Activated CD8-positive, alpha-beta memory T cell treated with anti-CD3 and anti-CD28 coated beads for 48 hours (primary cell): ENCODE measurements at places on chromosomes 3 and 15.

GRCh38 chr3:126208606-126209256, 28.3 kb upstream of the ALDH1L1 start:
- no peak for DNase-seq

DNA sequence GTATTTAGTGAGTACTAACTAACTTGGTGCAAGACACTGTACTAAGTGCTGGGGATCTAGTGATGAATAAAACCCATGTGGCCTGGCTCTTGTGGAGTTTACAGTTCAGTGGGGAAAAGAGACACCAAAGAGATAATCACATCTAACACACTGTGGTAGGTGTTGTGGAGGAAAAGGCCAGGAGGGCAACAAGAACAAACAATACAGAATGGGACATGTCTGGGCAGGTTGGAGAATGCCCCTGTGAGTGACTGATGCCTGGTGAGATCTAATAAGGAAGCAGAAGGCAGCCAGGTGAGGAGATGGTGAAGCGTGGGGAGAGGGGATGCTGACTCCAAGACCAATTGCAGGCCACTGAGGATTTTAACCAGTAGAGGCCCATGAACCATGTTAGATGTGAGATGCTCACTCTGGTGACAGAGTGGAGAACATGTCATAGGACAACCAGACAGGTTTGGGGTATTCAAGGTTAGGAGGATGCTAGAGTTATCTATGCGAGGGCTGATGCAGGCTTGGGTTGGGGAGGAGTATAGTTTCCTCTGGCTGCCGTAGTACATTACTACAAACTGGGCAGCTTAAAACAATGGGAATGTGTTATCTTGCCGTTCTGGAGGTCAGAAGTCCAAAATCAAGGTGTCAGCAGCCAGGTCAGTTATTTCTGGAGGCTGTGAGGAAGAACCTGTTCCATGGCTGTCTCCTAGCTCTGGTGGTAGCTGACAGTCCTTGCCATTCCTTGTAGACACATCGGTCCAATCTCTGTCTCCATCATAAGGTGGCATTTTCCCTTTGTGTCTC, 81.4 kb downstream of the ARNT2 start:
- no peak for DNase-seq

- no peak for DNase-seq
Measured at GRCh38 chr3:172869784-172870518, 119.4 kb downstream of the ECT2 start.

- no peak for DNase-seq
Measured at GRCh38 chr3:197339841-197340520, 41.6 kb upstream of the DLG1 start.

- DNase-seq, result no peak
Measured at GRCh38 chr3:160129459-160130061, 95.7 kb upstream of the C3orf80 start.

GRCh38 chr3:107684431-107684925, 161.7 kb downstream of the BBX start:
- no peak for DNase-seq

- no peak for DNase-seq
Measured at GRCh38 chr3:85939074-85939482, 980.3 kb downstream of the CADM2 start.

- DNase-seq, result no peak
Measured at GRCh38 chr15:79436037-79436780, 4.1 kb downstream of the MINAR1 start.

GRCh38 chr15:39556461-39556860, 24.4 kb upstream of the THBS1 start:
- DNase-seq, result no peak

GRCh38 chr15:57950381-57950946, 115.0 kb downstream of the ALDH1A2 start:
- DNase-seq, result no peak

DNA sequence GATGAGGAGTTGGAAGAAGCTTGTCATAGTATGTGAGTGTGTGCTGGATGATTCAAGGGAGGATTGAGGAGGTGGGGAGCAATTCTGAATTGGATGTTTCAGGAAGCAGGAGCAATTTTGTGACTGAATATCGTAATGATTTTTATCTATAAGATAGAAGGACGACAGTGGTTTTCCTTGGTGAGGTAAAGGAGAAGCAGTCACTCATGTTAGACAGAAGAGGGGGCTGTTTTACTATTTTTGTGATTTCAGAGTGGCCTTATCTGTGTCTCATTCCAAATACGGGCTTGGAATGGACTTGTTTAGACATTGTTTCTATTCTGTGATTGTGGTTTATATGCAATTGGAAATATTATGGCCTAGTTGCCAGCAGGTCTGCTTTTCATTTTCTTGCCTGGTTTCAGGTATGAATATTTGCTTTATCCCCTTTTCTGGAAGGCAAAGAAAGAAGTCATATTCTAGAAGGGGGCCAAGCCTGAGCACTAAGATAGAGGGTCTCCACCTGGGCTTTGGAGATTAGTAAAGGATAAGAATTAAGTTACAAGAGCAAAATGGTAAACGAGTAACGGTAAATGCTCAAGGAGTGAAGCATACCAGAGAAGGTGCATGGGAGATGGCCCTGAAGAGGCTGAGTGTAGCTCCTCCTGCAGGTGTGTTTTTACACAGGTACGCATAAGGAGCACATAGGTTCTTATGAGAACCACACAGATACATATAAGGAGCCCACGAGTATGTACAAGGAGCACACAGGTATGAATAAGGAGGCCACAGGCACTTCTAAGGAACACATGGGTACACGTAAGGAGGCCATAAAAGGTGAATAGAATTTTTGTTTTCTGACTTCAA, 124.6 kb upstream of the KCNAB1 start:
- DNase-seq, result no peak

DNA sequence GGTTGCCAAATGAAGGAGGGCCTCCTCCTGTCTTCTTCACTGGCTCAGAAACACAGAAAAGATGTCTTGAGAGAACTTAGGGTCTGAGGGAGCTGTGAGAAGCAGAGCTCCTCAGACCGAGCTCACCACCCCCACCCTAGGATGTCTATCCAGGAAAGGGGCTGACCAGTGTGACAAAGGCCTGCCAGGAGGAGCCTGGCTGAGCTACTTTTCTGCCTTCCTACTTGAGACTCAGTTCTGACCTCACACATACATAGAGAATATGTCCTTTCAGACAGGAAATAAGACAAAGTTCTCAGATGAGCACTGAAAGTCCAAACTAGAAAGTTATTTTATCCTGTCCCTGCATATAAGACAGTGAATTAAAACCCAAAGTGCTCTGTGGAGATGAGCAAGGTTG, 54.5 kb downstream of the KIF9 start:
- no peak for DNase-seq

- DNase-seq, result no peak
Measured at GRCh38 chr3:69201658-69202057, 79.3 kb upstream of the LMOD3 start.

- no peak for DNase-seq
Measured at GRCh38 chr3:149115114-149115513, 14.3 kb upstream of the HPS3 start.

DNA sequence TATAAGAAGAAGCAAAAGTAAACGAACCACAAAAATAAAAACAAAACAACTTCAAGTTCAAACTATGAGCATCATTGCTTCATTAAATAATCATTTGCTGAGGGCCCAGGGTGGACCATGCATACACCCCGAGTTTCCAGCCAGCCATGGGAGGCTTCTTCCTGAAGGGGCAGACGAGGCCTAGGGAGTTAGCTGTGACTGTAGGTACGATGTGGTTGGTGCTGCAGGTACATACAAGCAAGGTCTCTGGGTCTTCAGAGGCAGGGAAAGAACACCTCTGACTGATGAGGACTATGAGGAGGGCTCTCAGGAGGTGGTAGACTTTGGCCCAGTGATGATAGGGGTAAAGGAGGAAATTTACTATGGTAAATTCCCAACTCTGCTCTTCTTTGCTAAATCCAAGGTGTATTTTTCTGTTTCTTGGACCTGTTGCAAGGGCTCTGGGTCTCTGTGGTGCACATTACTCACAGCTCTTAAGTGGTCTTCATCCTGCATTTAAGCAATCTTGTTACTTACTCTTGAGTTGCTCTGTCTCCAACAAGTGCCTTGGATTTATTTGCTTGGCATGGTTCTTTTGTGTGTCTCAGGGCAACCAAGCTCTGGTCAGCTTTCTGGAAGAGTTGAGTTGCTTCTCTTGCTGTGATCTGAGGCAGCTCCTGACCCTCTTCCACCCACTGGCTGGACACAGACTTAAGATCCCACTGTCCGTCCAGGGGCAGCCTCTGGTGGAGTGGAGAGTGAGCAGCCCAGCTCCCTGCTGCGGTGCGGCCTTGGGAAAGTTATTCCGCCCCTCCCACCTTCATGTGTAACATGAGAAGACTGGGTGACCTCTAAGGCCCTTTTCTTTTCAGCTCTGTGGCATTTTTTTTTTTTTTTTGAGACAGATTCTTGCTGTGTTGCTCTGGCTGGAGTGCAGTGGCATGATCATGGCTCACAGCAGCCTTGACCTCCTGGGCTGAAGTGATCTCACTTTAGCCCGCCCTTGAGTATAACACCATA, 56.1 kb upstream of the KIF23 start:
- no peak for DNase-seq

DNA sequence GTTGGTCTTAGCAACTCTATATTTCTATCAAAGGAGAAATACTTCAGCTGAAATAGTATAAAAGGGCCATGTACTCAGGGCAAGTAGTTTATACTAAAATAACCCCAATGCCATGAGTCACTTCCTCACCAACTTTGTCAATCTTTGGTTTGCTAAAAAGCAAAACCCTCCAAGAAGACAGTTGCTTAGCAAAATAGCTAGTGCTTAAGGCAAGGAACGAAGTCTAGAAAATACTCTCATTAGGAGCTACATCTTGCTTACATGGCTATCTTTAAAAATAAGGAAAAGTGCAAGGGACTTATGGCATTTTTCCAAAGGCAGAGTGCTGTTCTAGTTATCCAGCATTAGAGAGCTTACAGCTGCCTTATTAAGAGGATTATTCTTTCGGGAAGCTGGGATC, 28.4 kb downstream of the P3H2 start:
- DNase-seq, result no peak

DNA sequence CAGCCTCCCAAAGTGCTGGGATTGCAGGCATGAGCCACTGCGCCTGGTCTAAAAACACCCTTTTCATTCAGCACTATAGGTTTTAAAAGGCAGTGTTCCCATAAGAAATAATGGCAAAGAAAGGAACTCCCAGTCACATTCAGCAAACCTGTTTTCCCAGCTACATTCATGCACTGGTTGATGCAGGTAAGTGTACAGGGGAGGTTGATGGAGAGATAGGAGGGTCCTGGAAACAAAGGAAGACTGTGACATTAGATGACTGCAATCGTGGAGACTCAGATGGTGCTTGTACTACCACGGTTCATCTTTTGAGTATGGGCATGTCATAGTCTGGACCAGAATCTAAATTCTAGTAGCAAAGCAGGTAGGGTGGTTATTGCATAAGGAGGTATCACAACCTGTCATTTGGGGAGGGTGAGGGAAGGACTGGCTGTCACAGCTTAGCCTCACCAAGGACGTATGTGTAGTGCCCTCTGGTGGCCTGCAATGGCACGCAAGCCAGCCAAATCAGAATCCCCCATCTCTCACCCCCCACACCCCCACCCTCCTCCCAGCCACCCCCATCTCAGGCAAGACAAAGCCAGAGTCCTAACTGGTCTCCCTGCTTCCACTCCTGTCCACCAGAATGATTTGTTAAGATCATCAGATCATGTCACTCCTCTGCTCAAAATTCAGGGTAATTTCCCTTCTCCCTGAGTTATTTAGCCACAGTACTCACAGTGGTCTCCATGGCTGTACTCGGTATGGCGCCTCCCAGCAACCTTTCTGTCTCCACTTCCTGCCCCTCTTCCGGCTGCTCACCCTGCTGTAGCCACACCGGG, 28.8 kb upstream of the UBL7 start:
- peak; percentile 61 for DNase-seq

DNA sequence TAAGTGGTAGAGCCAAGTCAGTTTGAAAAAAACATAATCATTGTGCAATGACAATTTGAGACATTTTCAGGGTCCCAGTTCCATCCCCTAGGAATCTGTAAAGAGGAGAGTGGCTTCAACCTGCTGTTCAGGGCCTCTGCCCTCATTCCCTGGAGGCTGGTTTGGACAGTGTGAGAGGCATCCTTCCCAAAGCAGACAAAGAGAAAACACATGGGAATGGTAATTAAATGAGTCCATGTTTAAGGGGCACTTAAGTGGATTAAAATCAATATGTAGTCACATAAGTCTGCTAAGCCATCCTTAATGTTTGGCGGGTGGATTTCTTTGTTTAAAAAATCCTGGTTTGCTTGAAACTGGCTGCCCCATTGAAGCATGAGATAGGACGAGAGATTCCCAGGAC, 146.3 kb upstream of the CTDSPL start:
- no peak for DNase-seq

DNA sequence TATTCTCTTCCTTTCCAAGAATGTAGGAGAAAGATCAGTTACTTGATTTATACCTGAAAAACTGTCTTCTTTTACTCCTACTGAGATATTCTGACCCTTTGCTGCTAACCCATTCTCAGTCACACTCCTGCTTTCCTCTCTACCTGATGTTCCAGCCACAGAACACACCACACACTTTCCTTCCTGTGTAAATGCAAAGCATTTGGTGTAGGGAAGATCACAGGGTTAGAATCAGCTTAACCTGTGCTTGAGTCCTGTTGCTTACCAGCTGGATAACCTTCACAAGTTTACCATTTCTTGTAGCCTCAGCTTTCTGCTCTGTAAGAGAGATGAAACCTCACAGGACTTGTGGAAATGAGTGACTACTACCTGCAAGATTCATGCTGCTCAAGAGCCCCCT, 489.8 kb upstream of the GOLIM4 start:
- no peak for DNase-seq

DNA sequence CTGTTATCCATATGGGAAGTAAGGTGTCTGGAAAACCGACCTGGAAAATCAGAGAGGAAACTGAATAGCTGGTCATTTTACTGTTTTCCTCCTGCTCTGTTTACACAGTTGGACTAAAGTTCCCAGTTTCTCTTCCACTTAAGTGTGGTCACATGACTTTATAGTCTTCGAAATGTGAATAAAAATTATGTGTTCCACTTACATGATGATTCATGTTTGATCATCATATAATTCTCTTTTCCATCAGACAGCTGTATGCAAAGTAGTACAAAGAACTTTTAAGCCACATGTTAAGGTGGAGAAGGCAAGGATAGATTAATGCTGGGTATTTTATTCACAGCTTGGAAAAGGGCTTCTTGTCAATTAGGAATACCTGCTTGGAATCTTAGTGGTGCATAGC, 525.5 kb upstream of the BCHE start:
- DNase-seq, result no peak

DNA sequence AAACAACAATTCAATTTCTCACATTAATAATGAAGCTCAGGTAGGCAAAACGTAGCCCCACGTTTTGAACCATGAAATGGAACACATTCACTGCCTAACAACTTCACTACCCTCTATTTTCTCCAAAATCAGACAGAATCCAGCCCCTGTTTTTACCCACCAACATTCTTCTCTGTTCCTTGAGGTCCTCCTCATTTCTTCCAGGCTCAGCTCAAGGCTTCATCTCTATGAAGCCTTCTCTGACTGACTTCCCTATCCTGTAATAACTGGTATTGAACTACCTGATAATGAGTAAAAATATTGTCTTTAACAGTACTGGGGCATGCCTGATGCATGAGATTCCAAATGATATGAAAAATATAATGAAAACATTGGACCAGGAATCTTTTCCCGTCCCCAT, 2.2 kb downstream of the TFRC start:
- no peak for DNase-seq

- no peak for DNase-seq
Measured at GRCh38 chr3:4036046-4036445, 236.8 kb downstream of the LRRN1 start.

- no peak for DNase-seq
Measured at GRCh38 chr3:143010024-143010423, 8.7 kb downstream of the U2SURP start.

GRCh38 chr15:23439513-23439912, 7.5 kb downstream of the GOLGA6L2 start:
- no peak for DNase-seq
